ENCODE measurements at places on chromosomes 2 and 18.

DNA sequence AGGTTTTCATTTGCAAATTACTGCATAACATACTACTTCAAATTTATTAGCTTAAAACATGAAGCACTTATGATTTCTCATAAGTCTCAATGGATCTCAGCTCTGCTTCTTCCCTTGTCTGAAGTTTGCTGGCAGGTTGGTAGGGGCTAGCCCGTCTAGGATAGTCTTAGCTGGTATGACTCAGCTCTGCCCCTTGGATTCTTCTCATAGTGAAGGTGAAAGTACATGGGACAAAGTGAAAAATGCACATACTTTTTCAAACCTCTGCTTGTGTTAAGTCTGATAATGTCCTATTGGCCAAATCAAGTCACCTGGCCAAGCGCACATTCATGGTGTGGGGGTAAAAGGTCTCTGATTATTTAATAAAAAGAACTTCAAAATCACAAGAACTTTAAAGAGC is 184.8 kb upstream of the VWC2L start:
- no peak for DNase-seq

- DNase-seq = no peak
Measured at GRCh38 chr2:204357286-204357685, 188.0 kb upstream of the PARD3B start.

- no peak for DNase-seq
Measured at GRCh38 chr2:162197069-162197825, 45.2 kb upstream of the GCG start.

GRCh38 chr2:98936353-98937351 is 627 bp upstream of the CRACDL start:
- peak; percentile 56 for DNase-seq

DNA sequence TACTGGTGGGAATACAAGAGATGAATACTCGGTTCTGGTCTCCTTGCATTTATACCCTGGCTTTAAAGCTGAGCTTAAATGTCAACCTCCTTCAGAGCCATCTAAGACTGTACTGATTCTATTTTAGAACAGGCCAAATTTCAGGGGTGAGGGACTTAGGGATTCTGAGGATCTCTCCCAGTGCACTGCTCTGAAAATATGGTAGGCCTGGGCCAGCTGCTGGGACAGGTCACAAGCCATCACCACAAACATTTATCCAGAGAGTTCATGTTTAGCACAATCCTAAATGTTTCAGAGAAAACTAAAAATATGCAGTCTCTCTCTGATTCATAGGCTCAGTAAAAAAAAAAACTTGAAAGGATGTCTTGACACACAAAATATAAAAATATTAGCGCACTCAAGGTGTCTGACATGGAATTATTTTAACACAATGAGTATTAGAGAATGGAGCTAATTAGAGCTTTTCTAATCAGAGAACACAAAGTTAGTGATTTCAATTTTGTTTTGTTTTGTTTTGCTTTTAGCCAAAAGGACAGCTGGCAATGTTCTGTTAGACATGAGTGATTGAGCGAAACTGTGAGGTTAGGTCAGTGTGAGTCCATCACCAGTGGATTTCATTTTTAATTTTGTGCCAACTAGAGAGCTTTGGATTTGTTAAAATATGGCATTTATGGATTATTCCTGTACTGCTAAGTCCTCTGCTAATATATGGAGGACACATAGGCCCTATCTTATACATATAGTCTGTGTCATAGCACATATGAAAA is 38.8 kb downstream of the MFSD6 start:
- no peak for DNase-seq

DNA sequence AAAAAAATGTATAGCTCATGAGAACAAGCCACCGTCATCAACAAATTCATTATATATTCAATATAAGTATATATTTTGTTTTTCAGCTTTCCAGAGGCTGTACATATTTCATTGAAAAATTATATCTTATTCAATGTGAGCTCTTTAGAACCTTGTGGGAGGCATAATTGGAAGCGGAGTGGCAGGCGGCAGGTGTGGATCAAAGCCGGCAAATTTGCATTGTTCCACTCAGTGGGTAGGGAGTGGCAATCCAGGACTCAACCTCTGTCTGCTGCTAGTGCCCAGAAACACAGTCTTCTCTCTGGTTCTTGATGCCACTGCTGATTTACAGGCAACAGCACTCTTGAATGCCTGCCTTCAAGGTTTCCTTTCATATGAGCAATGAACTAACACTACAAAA is 46.9 kb downstream of the GCA start:
- no peak for DNase-seq

Measured in GM13977 (cell line).